ENCODE measurements at places on chromosomes 1 and 21.

DNA sequence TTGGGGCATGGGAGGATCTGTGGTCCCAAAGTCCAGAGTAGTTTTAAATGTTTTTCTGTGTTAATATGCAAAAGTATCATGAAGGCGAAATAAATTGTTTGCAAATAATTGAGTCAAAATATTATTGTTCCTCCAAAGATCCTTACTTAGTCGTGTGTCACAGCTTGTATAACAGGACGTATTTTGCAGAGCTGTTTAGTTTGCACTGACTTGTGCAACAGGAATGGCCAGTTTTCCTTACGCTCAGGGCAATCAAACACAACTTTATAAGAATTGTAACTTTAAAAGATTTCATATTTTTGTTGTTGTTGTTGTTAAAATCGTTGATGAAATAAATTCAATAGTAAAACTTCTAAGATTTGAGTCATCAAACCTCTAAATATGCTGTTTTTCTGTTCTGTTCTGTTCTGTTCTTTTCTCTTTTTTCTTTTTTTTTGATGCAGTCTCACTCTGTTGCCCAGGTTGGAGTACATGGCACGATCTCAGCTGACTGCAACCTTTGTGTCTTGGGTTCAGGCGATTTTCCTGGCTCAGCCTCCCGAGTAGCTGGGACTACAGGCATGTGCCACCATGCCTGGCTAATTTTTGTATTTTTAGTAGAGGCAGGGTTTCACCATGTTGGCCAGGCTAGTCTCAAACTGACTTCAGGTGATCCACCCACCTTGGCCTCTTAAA is 60.6 kb downstream of the UCK2 start:
- no peak for DNase-seq

- no peak for DNase-seq
These were observed 6.5 kb upstream of the GLRX2 start for GRCh38 chr1:193111641-193112090.

GRCh38 chr1:202665417-202665816 is 44.8 kb downstream of the SYT2 start:
- DNase-seq = no peak

DNA sequence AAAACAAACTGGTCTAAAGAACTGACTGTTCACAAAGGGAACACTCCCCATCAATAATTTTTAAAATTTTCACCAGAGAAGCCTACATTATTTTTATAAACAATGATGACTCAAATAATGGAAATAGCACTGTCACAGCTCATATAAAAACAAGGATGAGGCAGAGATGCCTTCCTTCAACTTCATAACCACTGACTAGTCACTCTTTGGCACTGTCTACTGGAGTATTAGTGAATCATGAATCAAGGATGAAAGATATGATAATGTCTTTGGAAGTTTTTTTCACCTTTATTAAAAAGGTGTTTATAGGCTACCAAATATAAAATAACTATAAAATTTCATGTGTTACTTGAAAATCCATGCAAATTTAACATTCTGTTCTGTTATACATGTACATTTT is 316.9 kb downstream of the VAV3 start:
- DNase-seq = no peak

GRCh38 chr1:234125283-234125682 is 220.8 kb downstream of the SLC35F3 start:
- DNase-seq = peak; percentile 52

DNA sequence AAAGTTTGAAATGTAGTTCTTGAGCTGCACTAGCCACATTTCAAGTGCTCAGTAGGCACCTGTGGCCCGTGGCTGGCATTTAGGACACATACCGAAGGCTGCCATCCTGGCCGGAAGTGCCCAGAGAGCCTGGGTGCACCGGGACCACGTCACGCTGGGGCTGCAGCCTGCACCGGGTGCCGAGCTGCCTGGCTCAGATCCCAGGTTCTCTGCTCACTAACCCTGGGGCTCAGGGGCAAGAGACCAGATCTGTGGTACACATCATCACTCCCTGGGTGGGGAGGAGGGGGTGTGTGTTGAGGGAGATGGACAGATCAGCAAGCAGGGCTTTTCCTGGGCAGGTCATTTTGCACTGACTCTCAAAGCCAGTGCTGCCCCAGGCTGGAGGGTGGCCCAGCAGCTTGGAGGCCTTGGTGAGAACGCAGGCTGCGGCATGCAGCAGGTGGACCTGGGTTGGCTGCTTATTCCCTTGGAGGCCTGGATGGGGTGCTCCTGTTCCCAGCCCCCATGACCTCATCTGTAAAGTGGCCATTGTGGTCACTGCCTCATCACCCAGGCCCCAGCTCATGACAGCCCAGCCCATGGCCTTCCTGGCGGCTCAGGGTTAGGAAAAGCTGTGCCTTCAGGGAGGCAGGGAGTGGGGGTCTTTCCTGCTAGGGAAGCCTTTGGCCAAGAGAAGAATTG is 23.6 kb downstream of the TMEM201 start:
- DNase-seq = no peak

DNA sequence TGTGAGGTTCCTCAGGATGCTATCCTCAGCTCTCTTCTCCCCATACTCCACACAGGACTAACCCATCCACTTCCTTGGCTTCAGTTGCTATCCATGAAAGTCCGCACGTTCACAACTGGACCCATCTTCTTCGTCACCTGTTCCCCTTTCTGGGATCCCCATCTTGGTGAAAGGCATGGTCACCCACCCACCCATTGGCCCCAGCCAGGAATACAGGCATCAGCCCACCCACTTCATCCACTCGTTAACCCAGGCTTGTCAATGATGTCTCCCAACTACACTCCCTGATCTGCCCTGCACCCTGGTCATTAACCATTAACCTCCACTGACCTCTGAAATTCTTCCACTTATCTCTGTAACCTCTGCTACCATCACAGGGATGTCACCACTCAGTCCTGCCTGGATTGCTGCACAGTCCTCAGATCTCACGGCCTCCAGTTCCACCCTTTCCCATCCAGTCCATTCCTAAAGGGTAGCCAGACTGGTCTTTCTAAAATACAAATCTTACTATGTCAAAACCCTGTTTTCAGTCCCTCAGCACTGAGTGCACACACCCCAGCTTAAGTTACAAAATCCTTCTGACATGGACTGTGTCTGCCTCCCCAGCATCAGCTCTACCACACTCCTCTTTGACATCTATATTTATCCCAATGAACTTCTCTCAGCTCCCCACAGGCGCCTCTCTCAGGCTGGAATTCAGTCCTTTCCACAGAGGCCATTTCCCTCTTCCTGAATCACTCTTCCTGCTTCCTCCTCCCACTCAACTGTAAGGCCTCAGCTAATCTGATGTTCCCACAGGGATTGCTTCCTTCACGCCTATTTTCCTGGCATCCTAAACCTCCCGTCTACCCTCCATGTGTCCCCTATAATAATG is 10.4 kb downstream of the PGLYRP4 start:
- no peak for DNase-seq

GRCh38 chr1:178282949-178283367 is 189.1 kb downstream of the RASAL2 start:
- DNase-seq = no peak

- DNase-seq = no peak
These were observed 16.9 kb upstream of the SAMD11 start for GRCh38 chr1:906600-907420.

DNA sequence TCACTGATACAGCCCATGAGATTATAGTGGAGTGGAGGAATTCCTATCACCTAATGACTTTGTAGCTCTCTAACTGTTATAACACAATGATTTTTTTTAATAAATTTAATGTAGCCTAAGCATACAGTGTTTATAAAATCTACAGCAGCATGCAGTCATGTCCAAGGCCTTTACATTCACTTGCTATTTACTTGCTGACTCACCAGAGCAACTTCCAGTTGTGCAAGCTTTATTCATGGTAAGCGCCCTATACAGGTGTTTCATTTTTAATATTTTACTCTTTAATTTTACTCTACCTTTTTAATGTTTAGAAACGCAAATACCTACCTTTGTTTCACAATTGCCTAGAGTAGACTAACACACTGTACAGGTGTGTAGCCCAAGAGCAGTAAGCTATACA is 1652.2 kb downstream of the BRINP3 start:
- DNase-seq = no peak

GRCh38 chr1:232676307-232676706 is 46.4 kb upstream of the SIPA1L2 start:
- no peak for DNase-seq

DNA sequence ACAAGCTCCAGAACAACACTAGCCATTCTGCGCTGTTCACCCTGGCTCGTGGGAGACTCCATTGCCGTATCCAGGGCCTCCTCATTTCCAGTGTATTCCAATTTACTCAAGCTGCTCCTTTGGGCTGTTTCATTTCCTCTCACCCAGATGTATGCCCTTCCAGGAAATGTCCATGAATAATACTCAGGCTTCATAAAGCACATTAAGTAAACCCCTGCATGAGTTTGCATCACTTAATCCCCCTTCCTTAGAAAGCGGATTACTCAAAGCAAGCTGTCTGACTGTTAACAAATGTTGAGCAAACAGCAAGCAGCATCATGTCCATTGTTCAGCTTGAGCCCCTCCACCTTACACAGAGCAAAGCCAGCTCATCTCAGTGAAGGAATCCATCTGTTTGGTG is 403.6 kb upstream of the PBX1 start:
- DNase-seq = no peak

GRCh38 chr1:43973981-43974442 is 748 bp upstream of the ATP6V0B start:
- peak; percentile 92 for DNase-seq

DNA sequence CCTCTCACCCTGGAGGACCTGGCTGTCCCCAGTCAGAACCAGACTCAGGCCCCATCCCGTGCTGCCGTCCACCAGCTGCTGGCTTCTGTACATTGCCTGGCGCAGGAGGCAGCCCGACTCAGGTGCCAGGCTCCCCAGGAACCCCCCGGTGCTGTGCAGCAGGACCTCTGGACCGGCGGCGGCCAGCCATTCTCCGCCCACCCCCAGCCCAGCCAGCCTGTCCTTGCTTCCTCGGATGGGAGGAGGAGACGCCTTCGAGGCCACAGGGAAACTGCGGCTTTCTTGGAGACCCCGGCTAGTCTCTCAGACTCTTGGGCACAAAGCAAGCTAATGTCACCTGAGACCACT is 4.4 kb downstream of the C1orf167 start:
- DNase-seq = no peak

GRCh38 chr1:166084613-166085012 is 82.2 kb downstream of the FAM78B start:
- DNase-seq = peak; percentile 39

GRCh38 chr1:87093286-87093685 is 178.9 kb downstream of the HS2ST1 start:
- no peak for DNase-seq

DNA sequence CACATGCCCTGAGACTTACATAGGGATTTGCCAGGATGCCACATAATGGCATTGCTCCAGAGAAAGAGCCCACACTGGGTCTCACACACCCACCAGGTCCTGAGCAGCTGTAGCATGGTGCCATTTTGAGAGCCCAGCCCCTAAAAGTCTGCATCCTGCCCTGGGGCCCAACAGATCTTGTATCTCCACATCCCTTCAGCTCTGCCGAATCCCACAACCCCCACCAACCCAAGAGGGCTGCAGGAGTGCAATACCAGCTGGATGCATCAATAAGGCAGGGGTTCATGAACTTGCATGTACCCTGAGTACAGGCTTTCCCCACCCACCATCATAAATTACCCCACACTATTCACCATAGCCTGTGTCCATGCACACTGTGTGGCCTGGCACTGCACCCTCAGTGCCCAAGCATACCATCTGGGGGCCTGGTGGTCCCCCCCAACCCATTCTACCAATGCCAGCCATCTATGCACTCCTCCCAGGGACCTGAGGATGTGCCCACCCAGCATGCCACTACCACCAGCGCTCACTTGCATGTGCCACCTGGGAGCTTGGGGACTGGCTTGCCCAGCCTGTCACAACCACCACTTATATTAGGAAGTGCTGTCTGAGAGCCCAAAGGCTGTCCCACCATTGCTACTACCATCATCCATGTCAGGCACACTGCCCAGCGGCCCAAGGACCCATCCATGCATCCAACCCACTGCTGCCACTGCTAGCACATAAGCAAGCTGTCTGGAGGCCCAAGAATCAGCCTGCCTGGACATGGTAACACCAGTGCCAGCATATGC is 4.1 kb upstream of the KRTAP12-2 start:
- DNase-seq = no peak

DNA sequence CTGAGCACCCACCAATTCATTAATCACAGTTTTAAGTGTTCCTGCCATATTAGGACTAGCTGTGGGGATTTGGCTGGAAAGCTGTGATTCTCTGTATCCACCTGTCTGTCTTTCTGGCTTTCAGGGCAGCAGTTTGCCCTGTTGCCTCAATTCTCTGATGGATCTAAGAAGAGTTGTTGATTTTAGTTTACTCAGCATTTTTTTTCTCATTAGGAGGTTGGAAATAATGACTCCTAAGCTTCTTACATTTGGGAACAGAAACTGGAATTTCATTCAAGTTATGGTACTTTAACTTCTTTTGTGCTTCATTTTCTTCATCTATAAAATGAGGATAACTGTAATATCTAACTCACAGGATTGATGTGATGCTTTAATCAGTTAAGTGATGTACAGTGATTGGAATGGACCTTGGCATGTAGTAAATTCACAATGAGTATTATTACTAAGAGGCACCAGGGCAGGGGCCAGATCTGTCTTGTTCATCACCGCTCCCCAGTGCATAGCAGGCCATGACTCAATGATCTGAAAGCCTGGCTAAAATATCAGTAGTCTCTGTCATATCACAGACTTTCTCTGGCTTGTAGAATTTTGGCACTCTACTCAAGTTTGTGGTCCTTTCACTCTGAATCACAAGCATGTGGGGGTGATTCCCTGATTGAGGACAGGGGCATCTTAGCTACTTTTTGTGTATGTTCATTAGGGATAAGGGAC is 51.4 kb upstream of the GREM2 start:
- DNase-seq = no peak

GRCh38 chr1:48831120-48831978 is 54.7 kb upstream of the BEND5 start:
- no peak for DNase-seq

DNA sequence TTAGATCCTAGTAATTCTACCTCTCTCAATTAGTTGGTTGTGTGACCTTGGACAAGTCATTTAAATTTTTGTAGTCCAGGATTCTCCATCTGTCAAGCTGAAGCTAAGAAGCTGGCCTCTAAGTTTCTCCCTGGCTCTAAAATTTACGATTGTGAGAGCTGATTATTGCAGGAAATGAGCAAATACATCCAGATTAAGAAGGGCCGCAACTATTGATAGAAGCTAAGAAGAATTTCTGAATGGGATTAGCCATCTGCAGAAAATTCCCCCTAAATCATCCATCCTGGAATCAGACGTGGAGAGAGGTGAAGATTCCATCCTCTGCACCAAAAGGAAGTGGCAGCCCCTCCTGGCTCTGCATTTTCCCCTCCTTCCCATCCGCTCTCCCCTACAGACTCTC is 55.0 kb downstream of the HIVEP3 start:
- DNase-seq = no peak

DNA sequence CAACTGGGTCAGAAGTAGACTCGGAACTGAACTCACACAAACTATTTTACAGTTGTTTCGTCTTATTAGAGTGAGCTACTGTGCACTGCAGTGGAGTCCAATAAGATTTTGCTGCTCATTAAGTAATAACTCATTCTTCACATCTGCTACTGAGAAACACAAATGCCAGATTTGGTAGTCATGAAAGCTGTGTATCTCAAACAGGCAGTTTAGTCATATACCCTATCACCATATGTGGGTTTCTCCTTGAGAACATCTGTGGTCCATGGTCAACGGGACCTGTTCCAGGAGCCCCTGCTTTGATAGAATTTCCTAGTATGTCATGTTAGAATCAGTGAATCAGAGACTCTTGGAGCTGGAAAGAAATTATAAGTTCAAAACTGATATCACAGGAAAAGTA is 60.4 kb downstream of the ALG14 start:
- DNase-seq = no peak

- DNase-seq = no peak
These were observed 68.7 kb downstream of the EPB41 start for GRCh38 chr1:28983091-28983490.

- no peak for DNase-seq
These were observed 341.1 kb downstream of the PCP4 start for GRCh38 chr21:40208206-40208947.
